NCI-H1436 (cell line): ENCODE measurements at places on chromosomes 16 and 17.

- DNase-seq: no peak
Measured at GRCh38 chr17:78981010-78981888, 1.5 kb upstream of the LGALS3BP start.

GRCh38 chr16:61797961-61798507, 238.2 kb downstream of the CDH8 start:
- DNase-seq: no peak

DNA sequence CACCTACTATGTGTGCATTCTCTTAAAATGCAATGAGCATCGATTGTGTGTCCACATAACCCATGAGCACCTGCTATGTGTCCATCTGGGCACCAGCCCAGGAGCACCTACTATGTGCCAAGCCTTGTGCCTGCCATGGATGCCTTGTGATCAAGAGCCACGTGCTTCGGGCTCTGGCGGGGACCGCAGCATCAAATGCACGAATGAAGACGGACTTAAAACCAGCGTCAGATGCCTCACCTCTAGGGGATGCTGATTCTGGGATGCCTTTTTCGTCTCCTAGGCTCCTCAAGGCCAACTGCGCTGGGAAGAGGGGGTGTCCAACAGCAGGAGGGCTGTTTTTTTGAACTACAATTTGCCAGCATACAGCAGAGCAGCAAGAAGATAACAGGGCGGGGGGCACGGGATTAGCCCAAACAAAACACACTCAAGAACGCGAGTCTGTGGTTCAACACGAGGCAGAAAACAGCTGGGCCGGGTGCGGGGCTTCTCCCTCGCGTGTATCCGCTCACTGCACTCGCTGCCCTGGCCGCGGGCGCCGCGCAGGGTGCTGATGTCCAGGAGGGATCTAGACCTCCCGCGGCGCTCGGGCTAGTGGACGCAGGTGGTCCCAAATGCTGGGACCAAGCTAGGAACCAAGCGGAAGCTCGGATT, 1.2 kb upstream of the GLIS2 start:
- DNase-seq: no peak

- DNase-seq: no peak
Measured at GRCh38 chr16:3198334-3199072, 10.5 kb downstream of the OR1F1 start.

GRCh38 chr16:57017251-57017650, 27.9 kb downstream of the NLRC5 start:
- DNase-seq: no peak

DNA sequence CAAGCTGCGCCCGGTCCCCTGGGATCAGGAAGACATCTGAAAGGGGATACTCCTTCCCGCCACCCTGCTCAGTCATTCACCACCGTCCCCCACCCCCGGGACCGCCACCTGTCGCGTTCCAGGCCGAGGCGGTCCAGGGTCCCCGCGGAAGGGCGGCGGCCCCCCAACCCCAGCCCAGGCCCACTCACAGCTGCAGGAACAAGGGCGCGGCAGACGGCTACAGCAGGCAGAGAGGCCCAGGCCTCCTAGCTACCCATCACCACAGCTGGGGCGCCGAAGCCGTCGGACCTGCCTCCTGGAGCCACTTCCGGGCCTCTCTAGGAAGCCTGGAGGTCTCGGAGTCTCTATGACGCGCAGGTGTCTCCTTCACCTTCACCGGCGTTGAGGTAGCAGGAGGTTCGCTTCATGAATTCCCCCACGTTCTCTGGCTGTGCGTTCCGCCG, at the start of gene SDR42E1:
SDR42E1 (minus strand) TSS at position 272 of the 443 bp plus-strand sequence. CDS start 10,612 bp downstream, outside the sequence.
- peak; percentile 87 for DNase-seq

DNA sequence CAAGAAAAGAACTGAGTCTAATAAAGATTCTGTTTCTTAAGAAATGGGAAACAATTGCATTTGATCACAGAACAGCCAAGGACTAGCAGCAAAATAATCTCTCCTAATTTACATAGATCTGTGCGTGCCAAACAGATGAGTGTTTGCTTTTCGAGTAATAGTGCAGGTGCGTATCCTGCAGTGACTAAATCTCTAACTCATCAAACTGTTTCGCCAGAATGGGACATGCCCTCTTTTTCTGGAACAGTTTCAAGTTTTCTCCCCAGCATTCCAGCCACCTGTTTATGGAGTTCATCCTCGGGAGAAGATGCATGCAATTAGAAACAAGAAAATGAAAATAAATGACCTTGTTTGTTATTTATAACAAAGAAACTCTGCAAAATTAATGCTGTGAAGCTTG, 5.7 kb upstream of the TOX3 start:
- DNase-seq: peak; percentile 66

DNA sequence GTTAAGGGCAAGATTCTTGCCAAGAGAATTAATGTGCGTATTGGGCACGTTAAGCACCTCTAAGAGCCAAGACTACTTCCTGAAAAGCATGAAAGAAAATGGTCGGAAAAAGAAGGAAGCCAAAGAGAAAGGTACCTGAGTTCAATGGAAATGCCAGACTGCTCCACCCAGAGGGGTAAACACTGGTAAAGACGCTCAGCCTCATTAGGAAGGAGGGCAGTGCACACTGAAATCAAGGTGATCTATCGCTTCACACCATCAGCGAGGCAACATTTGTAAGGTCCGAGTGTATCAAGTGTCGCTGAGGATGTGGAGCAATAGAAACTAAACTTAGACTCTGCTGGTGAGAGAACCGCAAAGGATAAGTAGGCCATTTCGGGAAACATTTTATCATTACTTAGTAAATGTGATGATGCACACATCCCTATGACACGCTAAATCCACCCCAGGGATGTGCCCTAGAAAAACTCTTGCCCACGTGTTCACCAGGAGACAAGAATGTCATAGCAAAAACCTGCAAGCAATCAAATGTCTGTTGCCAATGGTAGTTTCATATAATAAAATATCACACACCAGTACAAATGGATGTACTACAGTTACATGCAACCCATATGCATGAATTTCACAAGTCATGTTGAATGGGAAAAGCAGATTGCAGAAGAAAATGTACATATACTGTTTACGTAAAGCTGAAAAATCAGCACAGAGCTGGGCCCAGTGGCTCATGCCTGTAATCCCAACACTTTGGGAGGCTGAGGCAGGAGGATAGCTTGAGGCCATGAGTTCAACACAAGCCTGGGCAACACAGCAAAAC, 23.6 kb downstream of the CNTROB start:
- DNase-seq: no peak

DNA sequence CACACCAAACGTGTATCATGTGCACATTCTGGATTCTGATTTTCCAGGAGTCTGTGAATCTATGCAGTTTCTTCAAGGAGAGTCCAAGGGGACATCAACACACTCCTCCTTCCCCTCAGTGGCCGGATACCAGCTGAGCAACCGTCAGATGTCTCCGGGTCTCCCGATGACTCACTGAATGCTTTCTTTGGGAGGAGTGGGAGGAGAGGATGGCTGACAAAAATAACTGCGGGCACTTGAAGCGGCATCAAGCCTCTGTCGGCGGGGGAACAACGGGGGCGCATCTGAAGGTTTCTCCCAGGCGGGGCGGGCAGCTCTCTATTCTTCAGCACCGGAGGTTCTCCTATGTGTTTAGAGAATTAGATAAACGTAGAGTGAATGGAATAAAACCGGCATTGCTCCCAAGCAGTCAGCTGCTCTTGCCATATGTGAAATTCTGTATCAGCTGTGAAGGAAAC, 24.6 kb upstream of the LRRC75A start:
- no peak for DNase-seq

DNA sequence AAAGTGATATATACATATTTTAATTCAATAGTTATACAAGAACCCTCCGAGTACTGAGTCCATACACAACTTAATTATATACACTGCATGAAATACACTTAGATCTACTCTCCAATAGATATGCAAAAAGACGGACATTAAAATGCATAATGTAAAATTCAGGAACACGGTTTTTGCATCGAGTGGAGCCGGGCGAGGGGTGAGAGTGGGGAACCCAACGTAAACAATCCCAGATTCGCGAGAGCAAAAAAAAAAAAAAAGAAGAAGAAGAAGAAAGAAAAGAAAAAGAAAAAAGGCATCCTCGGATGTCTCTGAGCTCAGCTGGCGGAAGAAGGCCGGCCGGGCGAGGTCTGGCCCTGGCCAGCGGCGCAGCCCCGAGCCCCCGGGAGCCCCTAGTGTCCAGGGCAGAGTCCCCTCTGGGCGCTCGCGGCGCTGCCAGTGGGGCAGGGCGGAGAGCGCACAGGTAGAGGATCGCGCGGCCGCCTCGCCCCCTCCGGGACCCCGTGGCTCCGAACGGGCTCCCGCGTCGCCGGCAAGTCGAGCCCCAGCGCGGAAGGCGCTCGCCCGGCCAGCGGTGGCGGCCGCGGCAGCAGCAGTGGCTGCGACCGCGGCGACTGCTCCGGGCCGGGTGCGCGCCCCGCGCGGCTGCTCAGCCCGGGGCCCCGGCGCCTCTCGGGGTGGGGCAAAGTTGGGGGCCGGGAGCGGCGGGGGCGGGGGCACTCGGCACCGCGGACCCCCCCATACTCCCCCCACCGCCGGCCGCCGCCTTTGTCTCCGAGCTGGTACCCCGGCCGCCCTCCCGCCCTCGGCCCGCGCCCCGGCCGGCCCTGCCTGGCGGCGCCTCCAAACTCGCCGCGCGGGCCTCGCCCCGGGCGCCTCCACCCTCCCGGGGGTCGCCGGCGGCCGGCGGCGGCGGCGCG, 9.6 kb upstream of the ZFHX3 start:
- DNase-seq: no peak

GRCh38 chr17:3801792-3802191, 804 bp upstream of the ITGAE start:
- no peak for DNase-seq

DNA sequence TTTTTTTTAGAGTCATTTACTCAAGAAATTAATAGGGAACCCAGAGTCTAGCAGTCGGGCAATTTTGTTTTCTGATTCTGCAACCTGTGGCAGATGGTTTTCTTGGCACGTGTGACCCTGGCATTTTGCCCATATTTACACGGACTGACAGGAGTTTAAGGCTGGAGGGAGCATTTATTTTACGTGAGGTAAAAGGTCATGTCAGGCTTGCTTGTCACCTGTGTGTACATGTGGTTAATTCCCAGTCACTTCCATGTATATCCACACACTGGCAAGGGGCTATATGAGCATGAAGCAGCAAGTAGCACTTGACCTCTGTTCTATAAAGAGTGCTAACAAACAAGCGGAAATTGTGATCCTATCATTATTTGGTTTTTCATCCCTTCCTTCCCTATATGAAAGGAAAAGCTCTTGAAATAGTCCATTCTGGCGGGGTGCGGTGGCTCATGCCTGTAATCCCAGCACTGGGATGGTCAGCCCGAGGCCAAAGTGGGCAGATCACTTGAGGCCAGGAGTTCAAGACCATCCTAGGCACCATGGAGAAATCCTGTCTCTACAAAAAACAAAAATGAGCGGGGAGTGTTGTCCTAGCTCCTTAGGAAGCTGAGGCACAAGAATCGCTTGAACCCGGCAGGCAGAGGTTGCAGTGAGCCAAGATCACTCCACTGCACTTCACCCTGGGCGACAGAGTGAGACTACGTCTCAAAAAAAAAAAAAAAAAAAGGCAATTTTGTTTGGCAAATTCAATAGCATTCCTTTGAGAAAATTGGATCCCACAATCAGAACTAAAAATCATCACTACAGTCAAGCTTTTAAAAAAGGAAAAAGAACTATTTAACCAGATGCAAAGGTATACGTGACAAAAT, 2.1 kb downstream of the SPAG9 start:
- peak; percentile 75 for DNase-seq

DNA sequence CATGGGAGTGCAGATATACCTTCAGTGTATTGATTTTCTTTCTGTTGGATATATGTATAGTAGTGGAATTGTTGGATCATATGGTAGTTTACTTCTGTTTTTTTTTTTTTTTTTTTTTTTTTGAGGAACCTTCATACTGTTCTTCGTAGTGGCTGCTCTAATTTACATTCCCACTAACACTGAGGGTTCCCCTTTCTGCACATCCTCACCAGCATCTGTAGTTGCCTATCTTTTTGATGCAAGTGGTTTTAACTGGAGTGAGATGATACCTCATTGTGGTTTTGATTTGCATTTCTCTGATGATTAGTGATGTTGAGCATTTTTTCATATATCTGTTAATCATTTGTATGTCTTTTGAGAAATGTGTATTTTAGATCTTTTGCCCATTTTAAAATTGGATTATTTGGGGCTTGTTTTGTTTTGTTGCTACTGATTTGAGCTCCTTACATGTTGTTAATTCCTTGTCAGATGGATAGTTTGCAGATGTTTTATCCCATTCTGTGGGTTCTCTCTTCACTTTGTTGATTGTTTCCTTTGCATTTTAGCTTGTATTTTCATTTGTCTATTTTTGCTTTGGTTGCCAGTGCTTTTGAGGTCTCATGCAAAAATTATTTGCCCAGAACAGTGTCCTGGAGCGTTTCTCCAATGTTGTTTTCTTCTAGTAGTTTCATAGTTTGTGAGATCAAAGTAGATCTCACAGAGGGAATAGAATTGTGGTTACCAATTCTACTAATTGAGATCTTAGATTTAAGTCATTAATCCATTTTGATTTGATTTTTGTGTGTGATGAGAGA, 25.0 kb upstream of the BCAS3 start:
- DNase-seq: no peak

DNA sequence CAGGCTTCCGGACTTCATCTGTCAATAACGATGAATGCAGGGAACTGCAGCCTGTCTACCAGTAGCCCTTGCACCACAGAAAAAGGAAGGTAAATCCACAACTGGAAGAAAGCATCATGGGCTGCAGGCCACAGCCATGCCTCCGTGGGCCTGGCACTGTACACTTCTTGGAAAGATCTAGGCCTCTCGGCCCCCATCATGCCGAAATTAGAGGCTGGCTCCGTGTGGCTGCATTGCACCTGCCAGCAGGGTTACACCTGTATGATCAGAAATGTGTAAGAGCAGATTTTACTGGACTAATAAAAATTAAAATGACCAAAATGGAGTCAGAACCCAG, 52.2 kb downstream of the SDK2 start:
- DNase-seq: no peak
